ENCODE measurements at places on chromosomes 4 and X.

- DNase-seq: no peak
These were observed 163.6 kb upstream of the PLAC1 start for GRCh38 chrX:134821901-134822300.

DNA sequence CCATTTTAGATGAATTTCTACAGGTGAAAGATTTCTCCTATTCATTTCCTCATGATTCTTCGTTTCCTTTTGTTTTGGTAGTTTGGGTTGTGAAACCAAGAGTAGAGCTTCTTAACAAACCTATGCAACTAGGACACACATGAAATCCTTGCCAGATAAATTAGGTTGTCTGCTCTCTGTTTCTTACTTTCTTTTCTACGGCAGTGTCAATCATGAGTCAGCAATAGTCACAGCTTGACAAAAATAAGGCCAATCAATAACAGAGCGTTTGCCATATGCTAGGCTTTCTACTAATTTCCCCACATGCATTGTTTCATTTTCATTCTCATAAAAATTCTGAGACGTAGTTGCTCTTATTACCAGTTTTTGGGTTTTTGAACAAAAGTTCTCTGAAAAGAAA, 20.3 kb downstream of the CLRN2 start:
- no peak for DNase-seq

GRCh38 chrX:17459008-17459611, 84.1 kb downstream of the NHS start:
- DNase-seq: no peak

- no peak for DNase-seq
These were observed 333.8 kb upstream of the PCDH7 start for GRCh38 chr4:30386266-30386895.

DNA sequence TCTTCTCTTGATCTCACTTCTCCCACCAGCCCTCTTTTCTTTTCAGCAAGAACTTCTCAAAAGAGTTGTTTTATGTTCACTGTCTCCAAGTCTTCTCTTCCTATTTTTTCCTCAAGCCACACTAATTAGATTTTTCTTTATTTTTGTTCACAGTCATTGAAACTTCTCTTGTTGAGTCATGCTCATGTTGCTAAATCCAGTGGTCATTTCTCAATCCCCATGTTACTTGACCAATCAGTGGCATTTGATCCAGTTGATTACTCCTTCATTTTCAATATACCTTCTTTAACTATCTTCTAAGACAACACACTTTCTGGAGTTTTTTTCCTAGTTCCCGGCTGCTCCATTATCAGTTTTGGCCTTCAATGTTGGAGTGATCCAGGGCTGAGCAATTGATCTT, 103.1 kb upstream of the LSM6 start:
- no peak for DNase-seq

GRCh38 chrX:18666614-18667013, 5.3 kb downstream of the RS1 start:
- DNase-seq: no peak

- no peak for DNase-seq
These were observed 89.7 kb downstream of the PDHA2 start for GRCh38 chr4:95929448-95930064.

DNA sequence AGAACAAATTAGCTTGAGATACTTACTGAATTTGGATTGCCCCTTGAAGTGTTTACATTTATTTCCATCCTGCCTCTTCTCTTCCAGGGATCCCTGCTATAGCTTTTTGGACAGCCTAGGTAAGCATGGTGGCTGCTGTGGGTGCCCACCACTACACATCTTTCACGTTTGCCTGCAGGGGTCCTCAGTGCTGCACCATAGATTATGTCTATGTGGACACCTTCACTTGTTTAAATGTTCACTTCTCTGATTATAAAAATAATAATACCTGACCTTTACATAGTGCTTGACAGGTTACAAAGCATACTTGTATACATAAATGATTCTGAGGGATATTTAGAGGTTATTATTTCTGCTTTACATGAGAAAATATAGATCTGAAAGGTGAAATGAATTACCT, 67.9 kb upstream of the SLC4A4 start:
- peak; percentile 3 for DNase-seq

- peak; percentile 34 for DNase-seq
These were observed 294.0 kb downstream of the CAMK2D start for GRCh38 chr4:113467581-113467980.

GRCh38 chrX:118459494-118459893, 36.1 kb upstream of the DOCK11 start:
- peak; percentile 28 for DNase-seq

- DNase-seq: no peak
These were observed 24.2 kb downstream of the MID2 start for GRCh38 chrX:107849747-107850421.

DNA sequence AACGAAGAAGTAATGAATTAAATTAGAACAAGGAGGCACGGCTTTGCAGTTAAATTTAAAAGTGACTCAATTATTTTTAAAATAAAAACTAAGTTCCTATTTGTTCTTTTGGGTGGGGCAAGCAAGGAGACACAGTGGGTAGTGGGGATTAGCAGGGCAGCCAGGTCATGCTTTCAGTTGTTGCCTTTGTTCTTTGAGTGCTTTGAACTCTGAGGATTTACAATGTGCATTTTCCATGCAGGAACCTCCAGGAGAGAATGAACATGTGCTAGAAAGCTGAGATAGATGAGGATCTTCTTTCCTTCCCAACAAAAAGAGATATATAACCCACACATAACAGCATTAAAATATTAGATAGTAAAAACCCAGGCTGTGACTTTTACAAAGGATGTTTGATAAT, 420.4 kb upstream of the CTSO start:
- no peak for DNase-seq

DNA sequence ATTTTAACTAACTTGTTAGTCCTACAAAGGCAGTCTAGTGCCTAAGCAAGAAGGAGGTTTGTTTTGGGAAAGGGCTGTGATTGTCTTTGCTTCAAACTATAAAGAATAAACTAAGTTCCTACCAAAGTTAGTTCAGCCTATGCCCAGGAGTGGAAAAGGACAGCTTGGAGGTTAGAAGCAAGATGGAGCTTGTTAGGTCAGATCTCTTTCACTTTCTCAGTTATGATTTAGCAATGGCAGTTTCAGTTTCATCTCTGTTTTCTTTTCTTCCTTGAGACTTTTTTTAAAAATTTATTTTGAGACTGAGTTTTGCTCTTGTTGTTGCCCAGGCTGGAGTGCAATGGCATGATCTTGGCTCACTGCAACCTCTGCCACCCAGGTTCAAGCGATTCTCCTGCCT, 82.9 kb upstream of the NLGN4X start:
- DNase-seq: no peak

- DNase-seq: no peak
These were observed 700.5 kb downstream of the TRIML1 start for GRCh38 chr4:188839704-188840103.

DNA sequence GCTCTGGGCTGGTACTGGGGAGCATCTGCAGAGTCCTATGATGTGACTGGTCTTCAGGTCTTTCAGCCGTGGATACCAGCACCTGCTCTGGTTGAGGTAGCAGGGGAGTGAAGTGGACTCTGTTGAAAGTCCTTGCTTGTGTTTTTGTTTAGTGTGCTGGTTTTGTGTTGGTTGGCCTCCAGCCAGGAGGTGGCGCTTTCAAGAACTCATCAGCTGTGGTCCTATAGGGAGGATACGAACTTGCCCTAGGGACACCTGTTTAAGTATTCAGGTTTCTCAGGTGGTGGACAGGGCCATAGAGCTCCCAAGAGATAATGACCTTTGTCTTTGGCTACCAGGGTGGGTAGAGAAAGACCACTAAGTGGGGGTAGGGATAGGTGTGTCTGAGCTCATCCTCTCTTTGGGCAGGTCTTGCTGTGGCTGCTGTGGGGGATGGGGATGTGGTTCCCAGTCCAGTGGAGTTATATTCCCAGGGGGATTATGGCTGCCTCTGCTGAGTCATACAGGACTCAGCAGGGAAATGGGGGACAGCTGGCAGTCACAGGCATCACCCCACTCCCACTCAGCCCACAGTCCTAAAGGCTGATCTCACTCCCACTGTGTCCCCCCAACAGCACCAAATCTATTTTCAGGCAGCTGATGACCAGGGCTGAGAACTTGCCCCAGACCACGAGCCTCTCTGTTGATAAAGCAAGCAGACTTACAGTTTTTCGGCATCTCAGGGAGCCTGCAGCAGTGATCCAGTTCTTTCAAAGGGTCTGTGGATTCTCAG, 24.1 kb downstream of the MSMO1 start:
- DNase-seq: no peak

DNA sequence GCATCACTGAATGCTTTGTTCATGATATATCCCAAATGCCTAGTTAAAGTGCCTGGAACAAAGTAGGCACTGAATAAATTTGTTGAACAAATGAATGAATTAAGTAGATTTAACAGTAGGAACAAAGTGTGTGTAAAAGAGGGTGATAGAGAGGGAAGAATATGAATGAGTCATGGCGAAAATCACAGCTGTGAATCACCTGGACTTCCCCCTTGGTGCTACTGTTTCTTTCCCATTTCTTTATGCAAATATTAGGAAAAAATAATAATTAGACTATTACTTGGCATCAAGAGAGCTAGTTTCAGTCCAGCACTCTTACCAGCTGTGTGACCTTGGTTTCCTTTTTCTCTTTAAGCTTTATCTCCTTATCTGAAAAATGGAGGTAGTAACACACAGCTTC, 9.2 kb downstream of the SPIN3 start:
- DNase-seq: no peak

DNA sequence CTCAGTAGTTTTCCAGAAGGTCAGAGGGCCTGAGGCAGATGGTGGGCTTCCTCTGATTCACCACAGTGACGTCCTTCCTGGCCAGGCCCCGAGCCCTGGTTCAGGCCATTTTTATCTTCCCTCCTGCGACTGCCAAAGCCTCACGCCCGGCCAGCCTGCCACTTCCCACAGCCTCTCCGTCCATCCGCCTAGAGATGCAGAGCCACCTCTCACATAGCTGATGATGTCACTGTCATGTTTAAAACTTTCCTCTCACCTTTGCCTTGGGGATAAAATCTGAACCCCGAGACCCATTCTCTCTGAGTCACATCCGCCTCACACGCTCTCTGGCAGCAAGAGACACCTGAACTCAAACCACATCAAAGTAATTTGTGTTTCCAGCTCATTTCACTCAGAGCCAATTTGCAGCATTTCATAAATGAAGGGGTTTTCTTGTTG, 175.3 kb downstream of the QDPR start:
- no peak for DNase-seq

DNA sequence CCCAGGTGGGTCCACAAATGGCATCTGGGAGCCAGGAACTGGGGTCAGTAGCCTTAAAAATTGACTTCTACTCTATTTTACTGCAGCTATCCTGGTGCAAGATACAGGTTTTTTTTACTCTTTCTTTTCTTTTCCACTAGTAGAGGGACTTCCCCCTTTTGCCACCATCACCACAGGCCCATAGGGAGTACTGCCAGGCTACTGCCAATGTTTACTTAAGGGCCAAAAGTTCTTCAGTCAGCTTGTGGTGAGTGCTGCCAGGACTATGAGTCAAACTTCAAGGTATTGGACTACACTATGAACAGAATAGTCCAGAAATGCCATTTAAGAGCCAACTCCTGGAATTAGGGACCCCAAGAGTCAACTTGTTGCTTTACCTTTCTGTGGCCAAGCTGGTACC, 94.7 kb downstream of the EDA2R start:
- no peak for DNase-seq

DNA sequence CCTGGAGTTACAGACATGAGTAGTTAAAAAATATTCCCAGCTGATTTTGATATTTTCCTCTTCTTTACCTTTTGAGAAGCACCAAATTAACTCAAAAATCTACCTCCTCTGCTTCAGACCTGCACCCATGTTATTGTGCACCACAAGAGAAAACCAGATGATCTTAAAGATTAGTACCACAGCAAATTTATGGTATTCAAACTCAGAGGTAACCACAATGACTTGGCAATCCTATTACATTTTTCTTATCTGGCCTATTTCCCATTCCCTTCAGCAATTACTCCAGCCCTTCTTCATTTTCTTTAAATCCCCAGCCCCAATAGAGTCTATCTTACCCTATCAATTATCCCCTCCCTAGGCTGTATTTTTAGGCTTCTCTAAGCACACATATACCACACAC, 535.1 kb downstream of the FAT4 start:
- DNase-seq: no peak

Measured in AML-193 (cell line).